Germinal center (tissue), 1 donor: ENCODE measurements at places on chromosomes 1 and 21.
A peak's percentile ranks its signal among the peaks of the same experiment; 100 is the strongest.

DNA sequence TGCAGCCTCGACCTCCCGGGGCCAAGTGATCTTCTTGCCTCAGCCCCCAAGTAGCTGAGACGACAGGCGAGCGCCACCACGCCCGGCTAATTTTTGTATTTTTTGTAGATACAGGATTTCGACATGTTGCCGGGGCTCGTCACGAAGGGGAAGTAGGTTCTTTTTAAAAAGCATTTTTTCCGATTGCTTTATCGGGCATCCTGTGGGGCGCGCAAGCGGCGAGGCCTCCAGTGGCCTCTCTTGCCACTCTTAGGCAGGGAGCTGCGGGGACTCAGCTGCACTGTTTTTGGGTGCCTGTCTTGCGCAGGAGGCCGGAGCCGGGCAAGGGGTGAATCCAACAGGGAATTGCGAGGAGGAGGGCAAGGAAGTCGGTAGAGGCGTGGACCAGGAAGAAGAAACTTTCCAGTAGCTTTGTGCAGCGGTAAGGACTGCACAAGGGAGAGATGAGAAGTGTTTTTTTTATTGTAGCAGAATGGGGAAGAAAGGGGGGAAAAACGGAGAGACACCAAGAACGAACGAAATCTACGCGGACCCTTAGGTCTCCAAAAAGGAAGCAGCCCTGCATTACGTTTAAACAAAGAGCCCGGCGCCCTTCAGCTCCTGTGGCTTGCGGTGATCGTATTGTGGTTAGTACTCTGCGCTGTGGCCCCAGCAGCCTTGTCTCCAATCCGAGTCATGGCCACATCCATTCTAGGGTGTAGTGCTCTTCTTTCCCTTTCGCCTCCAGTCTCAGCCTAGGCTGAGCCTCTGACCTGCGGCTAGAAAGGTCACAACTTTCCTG is 164.8 kb downstream of the PPIAL4G start:
- DNase-seq = peak; percentile 63

GRCh38 chr1:227635596-227635995 is 72.2 kb downstream of the ZNF678 start:
- no peak for DNase-seq

- no peak for DNase-seq
Measured at GRCh38 chr1:47474278-47475193, 36.7 kb downstream of the FOXD2 start.

DNA sequence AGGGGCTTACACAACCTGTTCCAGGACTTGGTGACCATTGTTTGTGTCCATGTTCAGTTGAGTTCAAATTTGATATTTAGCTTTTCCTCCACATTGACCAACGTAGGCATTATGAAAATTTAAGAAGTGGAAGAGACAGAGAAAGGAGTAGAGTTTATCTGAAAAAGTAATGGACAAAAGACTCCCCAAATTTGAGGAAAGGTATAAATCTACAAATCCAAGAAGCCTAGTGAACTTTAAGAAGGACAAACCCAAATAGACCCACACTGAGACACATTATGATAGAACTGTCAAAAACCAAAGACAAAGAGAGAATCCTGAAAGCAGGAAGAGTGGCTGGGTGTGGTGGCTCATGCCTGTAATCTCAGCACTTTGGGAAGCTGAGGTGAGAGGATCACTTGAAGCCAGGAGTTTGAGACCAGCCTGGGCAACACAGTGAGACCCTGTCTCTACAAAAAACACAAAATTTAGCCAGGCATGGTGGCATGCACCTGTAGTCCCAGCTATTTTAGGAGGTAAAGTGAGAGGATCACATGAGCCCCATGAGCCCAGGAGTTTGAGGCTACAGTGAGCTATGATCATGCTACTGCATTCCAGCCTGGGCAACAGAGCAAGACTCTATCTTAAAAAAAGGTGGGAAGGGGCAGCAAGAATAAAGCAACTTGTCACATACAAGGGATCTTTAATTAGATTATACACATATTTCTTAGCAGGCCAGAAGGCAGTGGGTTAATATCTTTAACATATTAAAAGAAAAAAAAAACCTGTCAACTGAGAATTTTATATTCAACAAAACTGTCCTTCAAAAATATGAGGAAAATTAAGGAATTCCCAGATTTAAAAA is 41.0 kb upstream of the ERO1B start:
- no peak for DNase-seq

DNA sequence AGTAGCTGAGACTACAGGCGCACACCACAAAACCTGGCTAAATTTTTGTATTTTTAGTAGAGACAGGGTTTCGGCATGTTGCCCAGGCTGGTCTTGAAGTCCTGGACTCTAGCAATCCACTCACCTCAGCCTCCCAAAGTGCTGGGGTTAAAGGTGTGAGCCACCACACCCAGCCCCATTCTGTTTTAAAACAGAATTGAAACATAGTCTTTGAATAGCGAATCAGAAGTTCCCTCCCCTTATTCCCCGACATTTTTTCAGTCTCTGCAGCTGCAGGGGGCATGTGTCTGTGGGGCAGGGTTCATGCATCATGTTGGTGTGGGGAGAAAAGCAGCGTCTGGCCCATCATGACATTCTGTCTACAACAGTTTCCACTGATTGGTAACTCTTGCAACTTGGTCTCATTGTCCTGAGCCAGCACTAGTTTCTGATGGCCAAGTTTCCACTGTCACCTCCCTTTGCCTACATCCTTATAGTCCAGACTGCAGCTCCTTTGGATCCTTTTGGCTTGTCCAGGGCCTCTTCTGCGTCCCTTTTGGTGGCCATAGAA is 15.6 kb upstream of the HHAT start:
- DNase-seq = no peak

DNA sequence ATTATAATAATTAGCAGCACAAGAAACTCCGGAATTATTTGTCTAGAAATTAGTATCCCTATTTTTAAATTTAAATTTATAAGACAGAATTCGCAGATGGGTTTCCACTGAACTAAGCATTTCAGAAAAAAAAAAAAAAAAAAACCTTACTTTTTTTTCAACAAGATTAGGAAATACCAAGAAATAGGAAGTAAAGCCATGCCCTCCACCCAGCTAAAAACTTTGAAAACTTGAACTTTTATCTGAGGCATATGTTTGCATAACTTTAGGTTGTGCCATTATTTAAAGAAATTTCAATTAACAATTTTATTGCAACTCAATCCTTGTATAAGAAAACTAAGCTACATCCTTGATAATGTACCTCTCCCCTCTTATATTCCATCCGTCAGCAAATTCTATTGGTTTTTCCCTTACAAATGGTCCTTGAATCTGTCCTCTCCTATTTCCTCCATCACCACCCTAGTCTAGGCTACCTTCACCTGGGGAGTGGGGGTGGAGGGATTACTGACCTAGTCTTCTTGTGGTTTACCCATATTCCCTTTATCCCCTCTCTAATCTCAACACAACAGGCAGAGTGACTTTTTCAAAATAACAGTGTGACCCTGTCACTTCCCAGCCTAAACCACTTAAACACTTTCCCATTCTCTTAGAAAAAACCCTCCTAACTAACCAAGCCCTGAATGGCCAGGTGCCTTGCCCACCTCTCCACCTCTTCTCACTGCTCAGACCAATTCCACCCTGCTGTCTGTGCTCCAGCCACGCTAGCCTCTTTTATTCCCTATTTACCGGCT is 1.4 kb upstream of the EVI5 start:
- DNase-seq = no peak

DNA sequence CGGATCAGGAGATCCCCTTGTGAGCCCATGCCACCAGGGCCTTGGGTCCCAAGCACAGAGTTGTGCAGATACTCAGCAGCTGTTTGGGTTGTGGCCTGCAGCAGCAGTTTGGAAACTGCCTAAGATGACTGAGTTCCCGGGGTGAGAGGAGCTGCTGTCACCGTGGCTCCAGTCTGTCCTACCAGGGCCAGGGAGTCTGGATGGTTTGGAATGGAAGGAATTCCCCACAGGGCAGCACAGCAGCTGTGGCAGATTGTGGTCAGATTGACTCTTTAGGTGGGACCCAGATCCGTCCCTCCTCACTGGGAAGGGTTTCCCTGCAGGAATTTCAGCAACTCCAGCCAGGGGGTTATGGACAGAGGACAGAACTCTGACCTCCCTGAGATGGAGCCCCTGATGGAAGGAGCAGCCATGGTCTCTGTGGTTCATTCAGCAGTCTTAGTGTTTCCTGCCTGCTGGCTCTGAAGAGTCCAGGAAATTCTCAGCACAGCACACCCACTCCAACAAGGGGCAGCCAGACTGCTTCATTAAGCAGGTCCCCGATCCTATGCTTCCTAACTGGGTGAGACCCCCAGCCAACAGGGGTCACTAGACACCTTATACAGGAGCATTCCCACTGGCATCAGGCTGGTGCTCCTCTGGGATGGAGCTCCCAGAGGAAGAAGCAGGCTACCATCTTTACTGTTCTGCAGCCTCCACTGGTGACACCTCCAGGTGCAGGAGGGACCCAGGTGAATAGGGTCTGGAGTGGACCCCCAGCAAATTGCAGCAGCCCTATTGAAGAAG is 51.5 kb upstream of the TNFSF4 start:
- no peak for DNase-seq

GRCh38 chr1:97841338-97841737 is 79.5 kb downstream of the DPYD start:
- no peak for DNase-seq

DNA sequence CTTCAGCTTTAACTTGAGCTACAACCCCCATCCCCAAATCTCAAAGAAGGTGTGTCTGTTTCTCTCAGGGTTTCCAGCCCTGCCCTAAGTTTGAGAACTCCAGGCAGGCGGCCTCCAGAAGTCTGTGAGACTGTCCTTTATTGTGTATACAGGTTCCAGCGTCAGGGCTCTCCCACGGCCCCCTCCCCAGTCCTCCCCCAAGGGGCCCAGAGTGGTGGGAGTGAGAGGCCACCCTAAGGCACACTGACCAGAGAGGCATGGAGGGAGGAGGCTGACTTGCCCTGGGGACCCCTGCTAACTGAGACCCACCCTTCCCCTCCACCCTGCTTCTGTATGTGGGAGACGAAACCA is 4.0 kb downstream of the HSPB7 start:
- DNase-seq = no peak

GRCh38 chr1:80779275-80779674 is 1021.5 kb upstream of the ADGRL2 start:
- no peak for DNase-seq

DNA sequence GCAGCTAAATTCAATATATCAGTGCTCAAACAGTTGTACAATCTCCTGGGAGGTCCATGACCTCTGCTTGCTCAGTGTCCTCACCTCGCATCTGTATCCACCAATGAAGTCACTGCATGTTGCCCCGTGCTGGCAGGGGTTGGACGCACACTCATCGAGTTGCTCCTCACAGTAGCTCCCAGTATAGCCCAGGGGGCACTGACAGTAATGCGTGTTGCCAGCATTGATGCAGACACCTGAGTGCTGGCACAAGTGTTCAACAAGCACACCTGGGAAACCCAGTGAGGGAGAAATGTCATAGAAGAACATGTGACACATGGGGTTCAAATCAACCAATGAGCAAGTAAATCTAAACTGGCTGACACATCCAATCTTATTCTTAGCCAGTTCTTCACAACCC is 40.9 kb upstream of the ADAM30 start:
- DNase-seq = no peak

DNA sequence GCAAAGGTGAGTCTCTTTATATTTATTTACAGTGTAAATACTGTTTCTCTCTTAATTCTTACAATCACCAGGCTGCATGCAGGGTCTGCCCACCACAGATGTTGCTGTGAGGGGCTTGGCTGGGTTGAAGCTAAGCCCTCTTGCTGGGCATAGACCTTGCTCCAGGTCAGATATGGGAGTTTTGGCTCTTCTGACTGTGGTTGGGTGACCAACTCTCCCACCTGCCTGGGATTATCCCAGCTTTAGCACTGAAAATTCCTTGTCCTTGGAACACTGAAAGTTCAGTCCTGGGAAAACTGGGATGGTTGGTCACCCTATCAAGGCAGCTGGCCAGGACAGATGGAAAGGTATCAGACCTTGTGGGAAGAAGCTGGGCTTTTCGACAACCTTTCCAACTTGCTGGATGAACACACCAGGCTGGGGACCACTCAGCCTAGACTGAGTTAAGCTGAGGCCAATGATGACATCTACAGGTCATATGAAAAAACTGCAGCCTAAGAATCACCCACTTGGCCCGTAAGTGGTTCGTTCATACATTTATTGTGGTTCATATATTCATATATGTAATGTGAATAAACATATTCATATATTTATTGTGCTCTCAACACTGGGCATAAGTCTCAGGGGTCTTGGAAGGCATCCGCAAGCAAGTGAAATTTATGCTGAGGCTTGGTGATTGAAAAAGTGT is 26.6 kb upstream of the HPDL start:
- DNase-seq = peak; percentile 66

DNA sequence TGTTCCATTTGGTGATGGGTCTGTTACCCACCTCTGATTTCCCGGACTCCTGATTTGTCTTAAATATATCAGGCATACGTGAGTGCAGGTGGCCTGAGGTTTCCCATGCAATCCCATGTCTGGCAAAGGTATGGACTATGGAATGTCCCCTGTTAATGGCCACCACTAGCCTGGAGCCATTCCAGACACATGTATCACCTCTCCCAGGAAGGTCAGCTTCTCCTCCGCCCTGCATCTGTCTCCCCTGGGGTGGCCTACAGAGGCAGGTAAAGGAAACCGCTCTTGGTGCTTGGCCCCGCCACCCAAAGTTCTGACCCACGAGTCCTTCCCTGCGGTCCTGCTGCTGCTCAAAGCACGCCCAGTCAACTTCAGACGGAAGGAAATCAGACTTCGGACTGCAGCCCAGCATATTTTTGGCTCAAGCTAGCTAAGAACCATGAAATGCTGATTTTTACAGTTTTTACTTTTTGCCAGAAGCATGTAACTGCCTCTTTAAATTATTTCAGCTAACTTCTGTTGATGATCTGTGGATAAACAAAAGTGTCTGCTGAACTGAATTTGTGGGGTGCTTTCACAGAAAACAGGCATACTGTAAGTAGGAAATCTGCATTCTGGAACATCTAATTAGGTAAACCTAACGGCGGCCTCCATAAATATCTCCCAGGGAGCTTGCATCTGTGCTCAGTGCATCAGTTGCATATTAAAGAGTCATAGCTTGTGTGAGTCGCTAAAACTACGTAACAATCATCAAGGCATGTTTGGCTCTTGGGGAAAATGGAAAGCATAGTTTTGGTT is 105.9 kb downstream of the PCP4 start:
- DNase-seq = no peak

DNA sequence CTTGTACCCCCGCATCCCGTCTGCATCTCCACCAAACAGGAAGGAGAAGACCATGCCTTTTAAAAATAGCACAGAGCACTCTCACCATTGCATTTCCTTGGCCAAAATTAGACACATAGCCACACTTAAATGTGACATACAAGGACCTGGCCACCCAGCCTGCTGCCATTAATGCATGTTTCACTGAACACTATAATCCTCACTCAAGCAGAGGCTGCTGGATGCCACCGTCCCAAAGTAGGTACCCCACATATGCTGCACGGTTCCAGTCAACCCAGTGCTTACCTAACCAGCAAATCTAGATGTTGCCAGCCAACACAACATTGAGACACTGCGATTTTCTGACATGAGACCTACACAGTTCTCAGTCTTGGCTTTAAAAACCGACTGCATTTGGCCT is 107.7 kb downstream of the ADSS2 start:
- no peak for DNase-seq

- DNase-seq = peak; percentile 17
Measured at GRCh38 chr1:184755226-184756065, 788 bp upstream of the EDEM3 start.
